Stimulated activated CD4-positive, alpha-beta T cell treated with anti-CD3 and anti-CD28 coated beads, Interleukin-1b, Interleukin-23, amount 100 ng/mL, for 48 hours (primary cell): ENCODE measurements at places on chromosomes 2 and 18.

GRCh38 chr2:18299423-18300212 is 260.8 kb downstream of the RDH14 start:
- no peak for DNase-seq

GRCh38 chr2:38074764-38075506 is 1.0 kb downstream of the CYP1B1 start:
- no peak for DNase-seq

DNA sequence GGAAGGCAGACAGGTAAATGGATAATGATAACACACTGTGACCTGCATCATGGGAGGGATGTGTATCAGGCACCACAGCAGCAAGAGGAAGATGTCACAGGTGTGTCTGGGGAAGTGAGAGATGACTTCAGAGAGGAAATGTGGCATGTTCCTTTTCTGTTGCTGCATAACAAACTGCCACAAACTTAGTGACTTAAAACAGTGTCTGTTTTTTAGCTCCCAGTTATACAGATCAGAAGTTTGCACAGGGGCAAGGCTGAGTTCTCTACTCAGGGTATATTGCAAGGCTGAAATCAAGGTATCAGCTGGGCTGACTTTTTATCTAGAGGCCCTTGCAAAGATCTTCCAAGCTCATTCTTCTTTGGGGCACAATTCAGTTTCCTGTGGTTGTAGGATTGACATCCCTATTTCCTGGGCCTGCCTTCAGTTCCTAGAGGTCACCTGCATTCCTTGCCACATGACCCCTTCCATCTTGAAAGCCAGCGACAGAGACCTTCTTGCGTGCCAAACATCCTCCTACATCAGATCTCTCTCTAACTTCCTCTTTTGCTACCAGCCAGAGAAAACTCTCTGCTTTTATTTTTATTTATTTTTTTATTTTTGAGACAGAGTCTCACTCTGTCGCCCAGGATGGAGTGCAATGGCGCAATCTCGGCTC is 2.1 kb upstream of the MAP3K2 start:
- DNase-seq, result no peak

DNA sequence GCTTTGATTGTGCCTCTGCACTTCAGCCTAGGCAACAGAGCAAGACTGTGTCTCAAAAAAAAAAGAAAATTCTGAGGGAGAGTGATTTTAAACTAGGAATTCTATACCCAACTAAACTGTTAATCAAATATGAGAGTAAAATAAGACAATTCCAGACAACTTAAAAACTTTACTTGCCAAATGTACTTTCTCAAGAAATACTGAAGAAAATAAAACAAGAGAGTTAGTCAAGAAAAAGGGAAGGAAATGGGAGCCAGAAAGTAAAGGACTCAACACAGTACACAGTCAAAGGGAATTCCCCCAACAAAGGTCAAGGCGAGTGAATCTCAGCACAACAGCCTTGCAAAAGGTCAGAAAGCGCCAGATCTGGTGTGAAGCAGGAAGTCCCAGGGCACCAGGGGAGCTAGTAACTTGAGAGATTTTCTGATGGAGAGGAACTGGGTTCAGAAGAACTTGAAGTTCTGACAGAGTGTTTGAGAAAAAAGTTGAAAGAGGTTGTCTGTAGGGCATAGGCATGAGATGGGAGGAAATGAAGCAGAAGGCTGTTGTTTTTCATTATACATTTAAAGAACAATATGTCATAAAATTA is 22.6 kb upstream of the TBC1D8 start:
- DNase-seq, result peak; percentile 53

- DNase-seq, result no peak
Measured at GRCh38 chr2:181231886-181232621, 225.1 kb upstream of the ITGA4 start.

DNA sequence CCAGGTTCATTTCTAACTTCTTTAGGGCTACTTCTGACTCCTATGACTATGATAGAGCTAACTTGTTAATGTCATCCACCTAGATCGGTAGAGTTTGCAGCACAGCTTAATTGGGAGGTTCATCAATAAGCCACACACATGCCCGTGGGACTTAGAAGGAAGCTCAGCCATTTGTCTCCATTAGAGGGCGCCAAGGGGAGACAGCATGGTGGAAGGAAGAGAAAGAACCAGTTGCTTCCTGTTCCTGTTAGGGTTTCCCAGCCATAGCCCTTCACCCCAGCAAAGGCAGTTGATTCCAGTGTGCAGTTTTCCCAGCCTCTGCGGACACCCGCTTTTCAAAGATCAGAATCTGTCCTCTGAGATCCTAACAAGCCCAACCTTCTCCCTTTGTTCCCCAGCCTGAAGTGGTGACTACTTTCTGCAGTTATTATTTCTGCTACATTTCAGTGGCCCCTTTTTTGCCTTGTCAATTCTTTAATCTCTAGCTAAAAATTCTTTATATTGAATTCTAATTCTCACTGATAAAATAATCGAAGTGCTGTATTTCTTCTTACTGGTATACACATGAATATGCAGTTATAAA is 30.3 kb downstream of the MAIP1 start:
- DNase-seq, result peak; percentile 67

DNA sequence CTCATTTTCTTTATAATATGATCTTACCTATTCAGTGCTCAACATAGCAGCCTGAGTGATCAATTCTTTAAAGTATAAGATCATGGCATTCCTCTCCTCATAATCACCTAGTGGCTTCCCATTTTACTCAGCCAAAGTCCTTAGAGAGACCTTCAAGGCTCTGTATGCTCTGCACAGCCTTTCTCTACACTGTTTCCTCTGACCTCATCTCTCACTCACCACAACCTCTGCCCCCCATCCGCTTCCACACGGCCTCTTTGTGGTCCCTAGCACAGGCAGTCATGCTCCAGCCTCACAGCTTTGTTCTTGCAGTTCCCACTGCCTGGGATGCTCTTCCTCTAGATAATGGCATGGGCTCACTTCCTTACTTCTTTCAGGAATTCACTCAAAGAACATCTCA is 109.2 kb downstream of the HIBCH start:
- DNase-seq, result no peak

- DNase-seq, result no peak
Measured at GRCh38 chr2:155633887-155634570, 698.5 kb downstream of the NR4A2 start.
